ENCODE measurements at places on chromosomes 6 and 20.
A peak's percentile ranks its signal among the peaks of the same experiment; 100 is the strongest.

DNA sequence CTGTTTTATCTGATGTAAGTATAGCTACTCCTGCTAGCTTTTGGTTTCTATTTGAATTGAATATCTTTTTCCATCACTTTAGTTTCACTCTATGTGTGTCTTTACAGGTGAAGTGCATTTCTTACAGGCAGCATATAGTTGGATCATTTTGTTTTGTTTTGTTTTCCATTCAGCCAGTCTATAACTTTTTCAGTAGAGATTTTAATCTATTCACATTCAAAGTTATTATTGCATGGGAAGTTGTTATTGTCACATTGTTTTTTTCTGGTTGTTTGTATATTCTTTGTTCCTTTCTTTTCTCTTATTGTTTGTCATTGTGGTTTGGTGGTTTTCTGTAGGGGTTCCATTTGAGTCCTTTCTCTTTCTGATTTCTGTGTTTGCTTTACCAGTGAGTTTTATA lies 151.2 kb downstream of the PDE10A start:
- no peak for DNase-seq

DNA sequence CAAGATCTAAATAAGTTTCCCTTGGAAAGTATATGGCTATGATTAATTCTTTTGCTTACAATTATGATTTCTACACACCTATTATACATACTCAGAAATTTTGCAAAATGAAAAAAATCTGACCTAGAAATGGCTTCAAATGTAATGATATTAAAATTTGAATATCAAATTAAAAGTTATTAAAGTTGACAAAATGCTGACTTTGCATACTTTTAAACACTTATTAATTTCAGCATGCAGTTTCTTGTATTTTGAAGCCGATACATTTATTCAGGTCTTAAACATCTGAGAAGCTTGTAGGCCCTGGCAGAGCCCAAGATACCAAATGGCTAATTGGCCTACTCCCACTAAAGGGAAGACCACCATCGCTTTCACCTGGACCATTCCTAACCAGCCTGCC lies 59.8 kb downstream of the SMLR1 start:
- DNase-seq: no peak

DNA sequence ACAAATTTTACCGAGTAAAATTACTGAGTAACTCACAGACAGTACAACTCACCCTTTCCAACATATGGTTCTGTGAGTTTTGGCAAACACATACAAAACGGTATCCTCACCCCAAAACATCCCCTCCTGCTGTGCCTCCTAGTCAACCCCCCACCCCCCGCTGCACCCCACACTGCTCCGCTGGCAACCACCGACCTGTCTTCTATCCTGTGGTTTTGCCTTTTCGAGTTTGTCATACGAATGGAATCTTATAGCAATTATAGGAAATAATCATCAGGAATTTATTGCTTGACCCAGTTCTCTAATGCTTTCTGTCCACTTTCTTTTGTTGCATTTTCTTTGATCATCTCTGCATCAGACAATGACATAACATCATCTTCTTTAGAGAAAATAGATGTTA lies 312.3 kb downstream of the KIF16B start:
- DNase-seq: no peak

DNA sequence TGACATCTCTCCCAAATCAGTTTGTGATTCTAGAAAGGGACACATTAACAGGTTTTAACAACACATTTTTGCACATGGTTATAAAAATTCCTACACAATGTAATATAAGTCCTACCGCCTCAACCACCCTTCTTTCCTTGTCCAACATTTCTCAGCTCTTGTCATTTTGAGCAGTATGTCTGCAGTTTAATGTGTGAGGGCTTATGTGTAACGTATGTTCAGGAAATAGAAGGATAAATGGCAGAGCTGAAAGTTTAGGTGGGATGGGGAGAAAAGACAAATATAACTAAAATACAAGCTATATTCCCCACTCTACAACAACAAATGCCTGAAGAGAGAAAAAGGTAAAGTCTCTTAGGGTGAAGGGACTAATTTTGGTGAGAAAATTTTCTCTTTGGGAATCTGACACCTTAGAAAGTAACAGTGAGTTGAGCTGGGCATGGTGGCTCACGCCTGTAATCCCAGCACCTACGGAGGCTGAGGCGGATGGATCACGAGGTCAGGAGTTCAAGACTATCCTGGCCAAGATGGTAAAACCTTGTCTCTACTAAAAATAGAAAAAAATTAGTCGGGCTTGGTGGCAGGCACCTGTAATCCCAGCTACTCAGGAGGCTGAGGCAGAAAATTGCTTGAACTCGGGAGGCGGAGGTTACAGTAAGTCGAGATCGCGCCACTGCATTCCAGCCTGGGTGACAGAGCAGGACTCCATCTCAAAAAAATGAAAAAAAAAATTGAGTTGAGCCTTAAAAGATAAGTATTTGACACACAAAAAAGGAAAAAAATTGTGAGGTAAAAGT lies 5.1 kb downstream of the PNRC1 start:
- no peak for DNase-seq

GRCh38 chr6:1485678-1486077 lies 96.3 kb downstream of the FOXF2 start:
- DNase-seq: no peak

GRCh38 chr6:132483779-132484679 lies 28.9 kb downstream of the STX7 start:
- peak; percentile 68 for DNase-seq

GRCh38 chr6:166470029-166470862 lies 87.5 kb upstream of the MPC1 start:
- no peak for DNase-seq

DNA sequence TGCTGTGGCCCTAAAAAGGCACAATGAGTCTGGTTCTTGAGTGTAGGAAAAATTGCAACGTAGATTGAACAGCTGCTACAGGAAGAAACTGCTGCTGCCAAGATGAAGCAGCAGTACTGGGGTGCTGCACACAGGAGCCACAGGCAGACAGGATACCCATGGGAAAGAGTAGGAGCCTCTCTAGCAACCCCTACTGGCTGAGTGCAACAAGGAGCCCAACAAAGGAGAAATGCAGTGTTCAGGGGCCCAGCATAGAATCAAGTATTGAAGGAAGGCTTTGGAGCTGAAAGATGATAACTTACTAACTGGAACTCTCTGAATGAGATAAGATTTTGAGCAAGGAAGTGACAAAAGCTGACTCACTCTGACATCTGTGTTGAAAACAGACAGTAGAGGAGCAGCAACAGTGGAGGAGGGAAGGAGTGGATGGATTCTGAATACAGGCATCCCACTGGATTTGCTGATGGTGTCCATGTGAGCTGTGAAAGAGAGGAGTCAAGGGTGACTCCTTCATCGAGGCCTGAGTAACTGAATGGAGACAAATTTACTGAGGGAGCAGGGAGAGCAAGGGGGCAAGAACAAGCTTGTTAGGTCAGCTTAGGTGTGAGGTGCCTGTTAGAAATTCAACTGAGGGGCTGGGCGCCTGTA lies 534.7 kb upstream of the JARID2 start:
- no peak for DNase-seq

DNA sequence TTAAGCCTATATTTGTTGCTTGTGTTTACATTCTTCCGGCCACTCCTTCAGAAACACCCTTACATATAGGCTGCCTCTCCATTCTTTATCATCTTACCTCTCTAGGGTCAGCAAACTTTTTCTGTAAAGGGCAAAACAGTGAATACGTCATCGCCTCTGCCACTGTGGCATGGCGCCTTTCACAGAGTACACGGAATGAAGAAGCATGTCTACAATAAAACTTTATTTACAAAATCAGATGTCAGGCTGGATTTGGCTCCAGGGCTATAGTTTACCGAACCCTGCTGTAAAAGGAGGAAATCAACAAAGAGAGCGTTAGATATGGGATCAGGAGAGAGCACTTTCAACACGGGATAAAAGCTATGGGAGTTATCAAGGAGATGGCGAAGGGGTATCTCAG lies 9.3 kb upstream of the NCR2 start:
- DNase-seq: no peak

DNA sequence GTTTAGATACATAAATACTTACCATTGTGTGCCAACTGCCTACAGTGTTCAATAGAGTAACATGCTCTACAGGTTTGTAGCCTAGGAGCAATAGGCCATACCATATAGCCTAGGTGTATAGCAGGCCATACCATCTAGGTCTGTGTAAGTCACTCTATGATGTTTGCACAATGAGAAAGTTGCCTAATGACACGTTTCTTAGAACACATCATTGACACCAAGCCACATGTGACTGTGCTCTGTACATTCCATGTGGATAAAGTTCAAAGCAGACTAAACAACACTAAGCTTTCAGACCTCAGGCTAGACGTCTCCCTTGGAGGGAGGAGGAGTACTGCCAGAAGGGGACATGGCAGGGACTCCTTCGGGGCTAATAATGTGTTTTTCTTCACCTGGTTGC lies 93.6 kb downstream of the KIF16B start:
- no peak for DNase-seq

- no peak for DNase-seq
Measured at GRCh38 chr20:934186-934840, 18.2 kb upstream of the ANGPT4 start.

DNA sequence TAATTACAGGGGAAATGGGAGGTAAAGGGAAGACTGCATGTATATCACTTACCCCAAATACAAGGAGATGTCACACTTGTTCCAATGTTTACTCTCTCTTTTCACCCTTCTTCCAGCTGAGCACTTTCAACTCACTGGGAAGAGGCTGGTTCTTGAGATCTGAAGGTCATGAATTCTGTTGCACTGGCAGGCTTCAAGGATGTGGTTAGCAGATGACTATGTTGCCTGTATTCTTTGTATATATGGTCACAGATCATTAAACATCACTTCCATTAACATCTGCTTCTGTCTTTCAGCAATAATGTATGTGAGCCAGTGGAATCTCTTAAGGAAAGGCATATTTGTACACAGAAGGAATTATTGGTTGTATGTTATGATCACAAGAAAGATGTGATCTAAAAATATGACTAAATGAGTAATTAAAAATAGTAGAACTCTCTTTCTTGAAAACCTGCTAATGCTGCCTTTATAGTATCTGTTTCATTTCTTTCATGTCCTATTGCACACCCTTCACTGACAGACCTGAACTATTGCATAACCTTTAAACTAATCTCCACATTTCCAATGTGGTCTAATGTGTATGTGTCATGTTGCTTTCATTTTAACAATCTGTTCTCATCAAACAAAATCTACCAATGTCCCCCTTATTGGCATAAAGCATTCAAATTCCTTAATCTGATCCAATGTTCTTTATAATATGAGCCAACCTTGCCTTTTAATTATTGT lies 131.4 kb upstream of the EPHA7 start:
- DNase-seq: no peak

- no peak for DNase-seq
Measured at GRCh38 chr20:19012676-19013075, 199.1 kb downstream of the SCP2D1 start.

GRCh38 chr6:23174781-23175361 lies 605.5 kb downstream of the HDGFL1 start:
- no peak for DNase-seq

- no peak for DNase-seq
Measured at GRCh38 chr6:122563364-122564052, 46.7 kb upstream of the PKIB start.

DNA sequence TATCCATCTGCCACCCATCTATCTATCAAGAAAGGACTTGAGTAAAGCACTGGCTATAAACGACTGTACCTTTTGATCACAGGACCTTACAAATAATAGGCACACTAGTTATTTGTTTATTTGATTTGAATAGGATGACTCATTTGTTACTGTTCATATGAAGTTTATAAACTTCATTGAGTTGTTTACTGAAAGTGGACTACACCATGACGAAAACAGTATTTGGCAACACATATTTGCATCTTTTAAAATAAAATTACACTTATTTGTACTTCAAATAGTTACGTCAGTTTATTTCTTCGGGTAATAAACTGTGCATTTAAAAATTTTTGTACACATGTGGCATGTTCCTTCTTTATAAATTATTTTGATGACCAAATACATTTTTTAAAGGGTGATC lies 133.0 kb downstream of the OGFRL1 start:
- DNase-seq: no peak

- no peak for DNase-seq
Measured at GRCh38 chr20:32006841-32007786, 3.1 kb upstream of the CCM2L start.

DNA sequence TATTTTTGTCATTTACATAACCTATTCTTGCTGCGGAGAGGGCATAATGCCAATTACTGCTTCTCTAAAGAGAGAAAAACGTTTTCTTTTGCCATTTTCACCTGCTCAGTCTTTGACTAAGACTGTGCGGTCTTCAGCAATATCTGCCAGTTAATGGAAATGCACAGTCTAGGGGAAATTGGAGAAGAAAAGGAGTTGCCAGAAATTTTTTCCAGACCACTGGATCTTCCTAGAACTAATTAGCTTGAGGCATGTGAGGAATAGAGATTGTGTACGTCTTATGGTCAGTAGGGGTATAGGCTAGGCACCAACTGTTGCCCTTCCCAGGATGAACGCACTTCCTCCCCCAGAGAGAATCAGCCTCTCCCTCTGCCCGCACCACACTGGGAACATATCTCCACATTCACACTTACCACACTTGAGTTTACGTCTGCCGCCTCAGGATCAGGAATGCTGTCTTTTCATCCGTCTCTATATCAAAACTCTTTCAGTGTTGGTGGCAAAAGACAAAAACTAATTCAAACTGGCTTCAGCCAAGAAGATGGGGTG lies 67.9 kb upstream of the E2F3 start:
- DNase-seq: no peak

Measured in hindlimb muscle (tissue), 1 donor.